Aorta (tissue), 5 donors: ENCODE measurements at places on chromosomes 5 and 9. TPM values are rescaled to one million over a fixed set of nuclear protein-coding genes. Genes with fewer than 3 reads are reported as not detected.

The HBEGF gene
- 14.5 TPM for total RNA-seq

- DNase-seq: peak; percentile 67
Measured at GRCh38 chr9:131590449-131590848, 45.1 kb downstream of the PRRT1B start.

GRCh38 chr9:12185856-12186255 is 507.3 kb upstream of the TYRP1 start:
- no peak for DNase-seq

The LVRN gene
- total RNA-seq: 11.0 TPM
